Skin of body (tissue), 3 donors: ENCODE measurements at places on chromosomes 3 and 15. TPM values are rescaled to one million over a fixed set of nuclear protein-coding genes. Genes with fewer than 3 reads are reported as not detected.

The CILP gene
- 24.4 TPM for total RNA-seq

The ANKRD63 gene
- not detected for total RNA-seq

The MAP3K13 gene
- 18.9 TPM for total RNA-seq

The NOX5 gene
- 0.39 TPM for total RNA-seq

The DLL4 gene
- 7.6 TPM for total RNA-seq

The EHHADH gene
- total RNA-seq, result 4.3 TPM

The LRRC34 gene
- total RNA-seq, result 2.7 TPM

The STRC gene
- total RNA-seq, result 0.59 TPM

The PRSS50 gene
- 0.89 TPM for total RNA-seq

The ESYT3 gene
- total RNA-seq, result 7.9 TPM

The SFMBT1 gene
- total RNA-seq, result 13.2 TPM

DNA sequence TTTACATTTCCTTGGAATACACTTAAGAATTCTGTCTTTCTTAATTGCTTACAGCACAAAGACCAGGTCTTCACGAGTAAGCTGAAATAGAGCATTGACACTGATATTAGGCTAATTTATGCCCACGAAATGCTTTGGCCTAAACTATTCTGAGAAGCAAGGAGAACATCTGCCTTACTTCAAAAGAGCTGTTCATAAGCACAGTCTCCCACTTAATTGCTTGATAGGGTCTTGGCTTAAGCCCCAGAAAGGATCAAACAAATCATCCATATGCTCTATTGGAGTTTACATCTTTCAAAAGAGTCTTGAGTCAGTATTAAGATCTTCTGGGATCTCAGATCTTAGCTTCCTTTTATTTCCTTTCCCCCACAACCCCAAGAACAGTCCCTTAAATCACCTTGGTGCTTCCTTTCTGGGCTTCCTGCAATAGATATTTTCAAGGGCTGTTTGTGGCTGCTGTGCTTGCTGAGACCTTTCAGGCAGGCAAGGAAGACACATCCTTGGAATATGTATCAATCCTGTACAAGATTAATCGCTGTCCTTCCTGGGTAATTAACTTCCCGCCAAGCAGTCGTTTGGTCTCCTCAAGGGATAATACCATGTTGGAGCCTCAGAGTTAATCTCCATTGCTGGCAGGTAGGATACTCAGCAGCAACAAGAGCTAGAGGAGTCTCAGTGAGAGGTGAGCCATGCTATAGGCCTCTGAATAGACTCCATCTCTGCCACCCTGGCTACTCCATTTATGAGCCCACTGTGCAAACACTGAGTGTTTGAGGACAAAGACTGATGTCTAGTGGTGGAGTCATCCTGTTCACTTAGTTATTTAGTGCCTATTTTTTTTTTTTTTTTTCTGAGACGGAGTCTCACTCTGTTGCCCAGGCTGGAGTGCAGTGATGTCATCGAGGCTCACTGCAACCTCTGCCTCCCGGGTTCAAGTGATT lies 37.1 kb downstream of the TMEM158 start:
- no peak for DNase-seq

DNA sequence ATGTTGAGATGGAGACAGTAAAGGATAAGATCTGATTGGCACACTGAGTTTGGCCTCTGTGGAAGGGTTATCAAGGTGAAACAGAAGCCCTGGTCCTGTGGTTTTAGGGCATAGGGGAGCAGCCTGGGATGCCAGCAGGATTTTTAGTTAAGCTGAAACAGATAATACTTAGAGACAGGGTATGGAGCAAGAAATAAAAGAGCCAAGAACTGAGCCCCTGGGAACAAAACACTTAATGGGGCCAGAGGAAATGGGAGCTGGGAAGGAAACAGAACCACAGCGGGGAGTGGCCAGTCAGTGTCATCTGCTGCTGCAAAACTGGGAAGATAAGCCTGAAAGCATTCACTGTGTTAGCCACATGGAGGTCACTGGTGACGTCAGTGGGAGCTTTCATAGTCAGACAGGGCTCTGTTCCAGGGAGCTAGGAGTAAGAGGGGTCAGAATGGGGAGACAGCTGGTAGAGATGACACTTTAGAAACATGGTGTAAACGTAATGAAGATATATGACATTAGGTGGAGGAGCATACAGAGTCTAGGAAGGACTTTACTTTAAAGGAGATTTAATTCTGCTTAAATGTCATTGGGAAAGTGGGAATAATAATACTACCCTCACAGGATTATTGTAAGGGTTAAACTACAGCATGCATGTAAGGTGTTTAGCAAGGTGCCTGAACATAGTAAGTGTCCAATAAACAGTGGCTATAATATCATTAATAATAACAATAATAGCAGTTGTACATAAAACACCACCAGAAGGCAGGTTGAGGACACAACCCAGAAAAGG lies 172.7 kb upstream of the CTNNB1 start:
- DNase-seq, result peak; percentile 37

GRCh38 chr3:29138171-29138570 lies 142.7 kb upstream of the RBMS3 start:
- DNase-seq, result no peak

- DNase-seq, result no peak
These were observed 577.3 kb upstream of the SEMA6D start for GRCh38 chr15:47139965-47140364.

- DNase-seq, result peak; percentile 83
These were observed 26.7 kb downstream of the CGNL1 start for GRCh38 chr15:57403017-57403416.

DNA sequence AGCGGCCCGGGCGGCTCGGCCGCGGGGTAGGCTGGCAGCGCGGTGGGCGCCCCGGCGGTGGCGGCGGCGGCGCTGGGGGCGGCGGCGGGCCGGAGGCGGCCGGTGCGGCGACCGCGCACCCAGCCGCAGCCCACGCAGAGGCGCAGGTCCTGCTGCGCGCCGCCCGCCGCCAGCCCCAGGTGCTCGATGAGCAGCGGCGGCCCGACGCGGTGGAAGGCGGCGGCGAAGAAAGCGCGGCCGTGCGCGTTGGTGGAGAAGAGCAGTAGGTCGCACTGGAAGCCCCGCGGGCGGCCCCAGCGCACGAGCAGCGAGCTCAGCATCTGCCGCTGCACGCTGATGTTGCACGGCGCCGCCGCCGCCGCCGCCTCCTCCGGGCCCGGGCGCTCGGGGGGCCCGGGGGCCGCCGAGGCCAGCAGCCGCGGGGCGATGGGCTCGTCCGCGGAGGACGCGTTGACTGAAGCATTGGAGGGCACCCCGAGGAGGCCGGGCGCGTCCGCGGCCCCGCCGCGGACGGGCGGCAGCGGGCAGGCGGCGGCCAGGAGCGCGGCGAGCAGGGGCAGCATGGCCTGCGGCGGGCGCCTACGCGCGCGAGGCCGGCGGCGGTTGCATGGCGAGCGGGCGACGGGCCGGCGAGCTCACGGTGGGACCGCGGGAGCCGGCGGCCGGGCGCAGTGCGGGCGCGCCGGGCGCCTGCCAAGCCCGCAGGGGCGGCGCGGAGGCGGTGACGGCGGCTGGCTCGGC lies 452 bp downstream of the TMEM158 start:
- DNase-seq, result no peak

DNA sequence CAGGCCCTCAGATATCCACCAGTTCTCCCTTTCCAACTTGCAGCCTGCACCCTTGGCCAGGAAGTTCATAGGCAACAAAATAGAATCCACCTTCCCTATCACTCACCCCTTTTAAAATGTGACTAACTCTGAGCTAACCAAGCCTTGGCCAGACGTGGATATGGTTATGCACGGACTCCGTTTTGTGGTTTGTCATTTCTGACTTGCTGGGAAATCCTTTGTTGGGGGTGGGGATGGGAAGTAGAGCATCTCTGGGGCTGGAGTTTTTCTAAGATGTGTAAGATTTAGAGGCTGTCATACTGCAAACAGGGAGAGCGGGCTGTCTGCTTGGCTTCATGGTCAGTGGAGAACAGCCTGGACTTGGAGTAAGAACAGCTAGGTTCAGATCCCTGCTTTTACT lies 62.6 kb downstream of the SMAD3 start:
- DNase-seq, result no peak

- no peak for DNase-seq
These were observed 8.9 kb downstream of the PHLDB2 start for GRCh38 chr3:111867889-111868426.

DNA sequence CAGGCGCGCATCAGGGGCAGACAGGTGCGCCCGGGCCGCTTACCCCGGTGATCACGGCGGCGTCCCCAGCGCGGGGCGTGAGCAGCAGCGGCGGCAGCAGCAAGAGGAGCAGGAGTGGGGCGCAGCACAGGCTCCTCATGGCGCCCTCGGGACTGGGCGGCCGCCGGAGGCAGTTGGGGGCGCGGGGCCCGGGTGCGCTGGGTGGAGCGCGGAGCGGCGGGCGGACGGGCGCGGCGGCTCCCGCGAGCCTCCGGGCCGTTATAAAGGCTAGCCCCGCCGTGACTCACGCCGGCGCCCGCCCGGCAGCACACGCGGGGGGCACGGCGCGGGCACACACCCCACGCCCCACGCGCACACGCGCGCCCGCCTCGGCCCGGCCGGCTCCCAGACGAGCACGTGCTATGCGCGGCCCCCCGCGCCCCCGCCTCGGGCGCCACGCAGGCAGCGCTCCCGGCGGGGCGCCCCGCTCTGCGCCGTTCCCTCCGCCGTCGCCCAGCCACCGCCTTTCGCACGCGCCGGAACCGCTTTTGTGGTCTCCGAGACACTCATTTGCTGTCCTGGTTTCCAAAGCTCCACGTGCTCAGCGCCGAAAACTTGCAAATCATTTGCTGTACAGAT lies at the start of gene PROK2:
TSS of gene PROK2 (minus strand) at position 235 of the 618 bp plus-strand sequence. CDS start at position 139, 96 bp downstream.
- peak; percentile 33 for DNase-seq

- no peak for DNase-seq
These were observed 40.7 kb downstream of the LDHAL6B start for GRCh38 chr15:59247364-59247763.

DNA sequence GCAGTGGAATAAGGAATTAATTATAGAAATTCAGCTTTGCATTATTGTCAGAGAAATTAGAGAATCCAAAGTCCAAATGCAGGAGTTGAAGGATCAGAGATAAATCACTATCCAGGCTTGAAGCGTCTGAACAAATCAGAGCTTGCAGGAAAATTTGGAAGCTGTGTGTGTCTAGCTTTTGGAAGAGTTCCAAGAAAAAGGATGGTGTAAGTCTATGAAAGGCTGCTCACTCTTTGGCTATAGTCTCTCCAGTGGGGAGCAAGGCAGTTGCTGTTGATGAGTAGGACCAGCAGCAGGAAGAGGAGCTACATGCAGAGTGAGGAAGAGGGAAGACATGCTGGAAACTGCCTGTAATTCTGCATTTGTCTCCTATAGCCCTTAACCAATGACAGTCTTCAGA lies 464.3 kb upstream of the GRM7 start:
- DNase-seq, result peak; percentile 14

- peak; percentile 32 for DNase-seq
These were observed at the start of gene CFAP44 for GRCh38 chr3:113441051-113441770. CFAP44 (minus strand) TSS chr3:113441493; CDS start chr3:113433664, 7,829 bp downstream.

GRCh38 chr3:152377184-152377570 lies 108.4 kb downstream of the MBNL1 start:
- no peak for DNase-seq

GRCh38 chr3:28171962-28172361 lies 69.5 kb upstream of the CMC1 start:
- DNase-seq, result no peak

DNA sequence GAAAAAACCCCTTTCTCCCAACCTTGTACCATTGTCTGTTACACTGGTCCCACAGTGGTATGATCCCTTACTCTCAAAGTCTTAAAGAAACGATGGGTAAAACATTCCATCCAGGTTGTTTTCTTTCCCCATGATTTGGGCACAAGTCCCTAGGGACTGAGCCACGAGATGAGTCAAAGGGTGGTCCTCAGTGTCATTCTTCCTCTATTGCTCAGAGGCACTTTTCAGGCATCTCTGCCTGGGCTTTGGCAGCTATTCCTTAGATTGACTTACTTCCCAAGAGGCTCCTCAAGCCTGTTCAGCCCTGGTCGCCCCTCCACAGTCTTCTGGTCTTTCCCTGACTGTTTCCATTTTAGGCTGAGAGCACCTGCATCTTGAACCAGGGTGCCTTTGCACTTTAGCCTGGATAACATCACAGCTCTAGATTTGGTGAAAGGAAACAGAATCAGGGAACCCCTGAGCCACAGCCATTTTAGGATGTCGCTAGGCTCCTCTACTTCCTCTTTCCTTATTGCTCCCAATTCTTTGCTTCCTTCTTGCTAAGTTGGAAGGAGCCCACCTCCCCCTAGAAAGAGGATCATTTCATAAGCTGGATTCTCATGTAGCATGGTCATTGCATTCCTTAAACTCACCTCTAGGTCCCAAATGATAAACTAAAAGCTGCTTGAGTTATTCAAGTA lies 131.0 kb upstream of the TPRG1 start:
- DNase-seq, result no peak

GRCh38 chr3:143155756-143156155 lies 36.2 kb downstream of the CHST2 start:
- no peak for DNase-seq
